ENCODE measurements at places on chromosomes 13 and 19.

- no peak for DNase-seq
These were observed 43.1 kb downstream of the ZNF611 start for GRCh38 chr19:52691737-52692136.

GRCh38 chr19:29873801-29874575 is 62.2 kb downstream of the CCNE1 start:
- DNase-seq = no peak

- DNase-seq = peak; percentile 51
These were observed 741 bp downstream of the PLEKHF1 start for GRCh38 chr19:29665826-29666577.

GRCh38 chr13:32175307-32175706 is 139.9 kb downstream of the ZAR1L start:
- no peak for DNase-seq

- DNase-seq = no peak
These were observed 10.2 kb downstream of the NFKBID start for GRCh38 chr19:35890113-35890650.

- no peak for DNase-seq
These were observed 491 bp downstream of the ZNF525 start for GRCh38 chr19:53365899-53366493.

All from cerebellar cortex (tissue), 1 donor.